ENCODE measurements at places on chromosomes 13 and 19.

- no peak for ATAC-seq
Observed at GRCh38 chr13:44438234-44438579, 64.6 kb downstream of the SERP2 start.

DNA sequence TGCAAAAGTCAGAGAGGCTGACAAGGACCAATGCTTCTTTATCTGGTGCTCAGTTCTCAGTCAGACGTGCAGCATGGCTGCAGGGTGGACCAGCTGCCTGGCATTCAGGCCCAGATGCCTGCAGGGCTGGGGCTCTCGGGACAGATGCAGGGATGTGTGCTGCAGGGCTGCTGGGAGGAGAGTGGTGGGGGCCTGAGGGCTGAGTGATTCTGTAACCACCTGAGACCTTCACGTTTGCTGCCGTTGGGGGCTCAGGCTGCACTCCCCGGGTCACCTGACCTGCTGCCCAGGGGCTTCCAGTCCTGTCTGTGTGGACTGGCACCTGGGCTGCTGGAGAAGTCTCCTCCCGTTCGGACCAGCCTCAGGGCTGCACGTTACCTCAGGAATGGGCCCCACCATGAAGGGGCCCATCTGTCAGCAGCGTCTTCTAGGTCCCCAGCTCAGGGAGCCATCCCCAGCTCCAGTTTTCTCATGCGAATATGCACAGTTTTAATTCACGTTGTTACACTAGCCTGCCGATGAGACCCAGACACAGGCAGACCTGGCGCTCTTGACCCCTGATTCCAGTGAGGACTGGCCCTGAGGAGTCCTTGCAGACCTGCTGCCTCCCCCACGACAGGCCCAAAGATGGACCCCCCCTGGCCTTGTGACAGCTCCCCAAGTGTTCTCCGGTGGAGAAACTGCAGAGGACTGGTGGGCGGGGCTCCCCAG, 16.9 kb downstream of the KCTD15 start:
- no peak for ATAC-seq

DNA sequence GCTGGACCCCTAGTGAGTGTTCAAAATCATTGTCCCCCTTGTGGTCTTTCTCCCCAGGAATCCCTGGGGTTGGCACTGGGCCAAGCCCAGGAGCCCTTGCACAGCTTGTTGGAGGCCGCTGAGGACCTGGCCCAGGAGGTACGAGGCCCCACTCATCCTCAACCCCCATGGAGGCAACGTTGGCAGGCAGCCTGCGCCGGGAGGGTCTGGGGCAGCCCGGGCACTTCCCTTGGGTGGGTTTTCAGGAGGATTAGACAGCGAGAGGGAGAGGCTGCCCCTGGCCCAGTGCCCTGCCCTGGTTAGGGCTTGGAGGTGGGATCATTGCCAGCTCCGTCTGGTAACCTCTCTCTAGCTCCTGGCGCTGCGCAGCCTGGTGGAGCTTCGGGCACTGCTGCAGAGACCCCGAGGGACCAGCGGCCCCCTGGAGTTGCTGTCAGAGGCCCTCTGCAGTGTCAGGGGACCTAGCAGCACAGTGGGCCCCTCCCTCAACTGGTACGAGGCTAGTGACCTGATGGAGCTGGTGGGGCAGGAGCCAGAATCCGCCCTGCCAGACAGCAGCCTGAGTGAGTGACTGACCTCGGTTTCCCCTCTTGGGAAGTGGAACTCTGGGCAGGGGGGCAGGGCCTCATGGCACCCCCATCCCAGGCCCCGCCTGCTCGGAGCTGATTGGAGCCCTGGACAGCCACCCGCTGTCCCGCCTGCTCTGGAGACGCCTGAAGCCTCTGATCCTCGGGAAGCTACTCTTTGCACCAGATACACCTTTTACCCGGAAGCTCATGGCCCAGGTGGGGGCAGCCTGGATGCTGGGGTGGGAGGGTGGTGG, 3.0 kb downstream of the ABCA7 start:
- no peak for ATAC-seq

DNA sequence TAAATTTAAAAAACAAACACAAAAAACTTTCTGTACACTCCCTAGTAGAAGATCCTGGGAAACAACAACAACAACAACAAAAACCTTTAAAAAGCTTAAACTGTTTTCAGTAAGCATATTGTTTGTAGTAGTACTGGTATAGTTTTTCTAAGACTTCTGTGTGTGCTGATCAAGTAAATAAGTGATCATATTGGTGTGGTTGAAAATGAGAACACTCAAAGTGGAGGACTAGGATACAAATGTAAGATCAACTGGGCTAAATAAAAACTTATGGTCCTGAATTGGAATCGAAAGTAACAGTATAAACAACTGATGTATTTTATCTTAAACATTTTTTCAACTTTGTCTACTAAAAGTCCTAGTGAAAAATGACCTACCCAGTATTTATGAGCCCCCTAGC, 135.5 kb downstream of the FOXO1 start:
- no peak for ATAC-seq

DNA sequence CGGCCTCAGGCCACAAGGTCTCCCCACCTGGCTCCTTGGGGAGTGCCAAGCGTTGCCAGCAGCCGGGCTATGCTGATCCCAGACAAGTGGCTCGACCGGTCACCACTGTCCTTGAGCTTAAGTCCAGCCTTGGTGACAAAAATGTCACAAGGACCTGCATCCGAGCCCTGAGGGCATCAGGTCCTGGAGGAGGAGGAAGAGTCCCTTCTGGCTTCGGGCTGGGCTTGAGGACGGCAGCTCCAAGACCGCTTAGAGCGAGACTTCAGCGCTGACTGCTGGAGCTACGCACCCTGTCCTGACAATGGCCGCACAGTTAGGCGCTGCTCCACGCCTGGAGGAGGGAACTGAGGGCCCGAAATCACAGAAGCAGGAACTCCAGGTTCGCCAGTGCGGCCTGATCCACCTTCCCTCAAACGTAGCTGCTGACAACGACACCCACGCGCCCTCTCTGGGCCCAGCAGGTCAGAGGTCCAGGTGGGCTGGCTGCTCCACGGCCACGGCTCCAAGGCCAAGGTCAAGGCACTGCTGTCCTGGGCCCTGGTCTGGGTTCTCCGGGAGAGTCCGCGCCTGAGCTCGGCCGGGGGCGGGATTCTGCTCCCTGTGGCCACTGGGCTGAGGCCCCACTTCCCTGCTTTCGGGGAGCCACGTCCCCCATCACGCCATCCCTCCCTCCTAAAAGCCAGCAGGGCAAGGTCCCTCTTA, 7.0 kb downstream of the SBNO2 start:
- ATAC-seq = no peak

GRCh38 chr19:53994811-53995210, 3.4 kb downstream of the CACNG6 start:
- no peak for ATAC-seq

GRCh38 chr19:46704379-46705076, 12.4 kb downstream of the PRKD2 start:
- ATAC-seq = peak; percentile 69

- ATAC-seq = peak; percentile 3
Observed at GRCh38 chr13:40920826-40921225, 98.3 kb downstream of the ELF1 start.

GRCh38 chr13:75132701-75133695, 349.0 kb downstream of the TBC1D4 start:
- no peak for ATAC-seq

DNA sequence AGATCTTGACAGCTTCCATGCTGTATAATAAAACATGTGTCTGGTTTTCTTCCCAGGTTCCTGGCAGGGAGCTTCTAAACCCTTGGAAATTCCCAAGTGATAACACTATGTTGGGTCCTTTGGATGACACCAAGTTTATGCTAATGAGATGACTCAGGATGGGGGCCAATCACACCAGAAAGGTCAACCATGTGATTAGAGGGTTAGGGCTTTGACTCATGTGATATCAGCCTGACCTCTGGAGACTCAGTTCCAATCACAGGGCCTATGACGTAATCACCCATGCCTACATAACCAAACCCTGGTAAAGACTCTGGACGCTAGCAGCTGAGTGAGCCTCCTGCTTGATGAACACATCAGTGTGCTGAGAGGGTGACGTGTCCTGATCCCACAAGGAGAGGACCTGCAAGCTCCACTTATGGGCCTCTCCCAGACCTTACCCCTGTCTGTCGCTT, 203.6 kb downstream of the DCLK1 start:
- peak; percentile 32 for ATAC-seq

DNA sequence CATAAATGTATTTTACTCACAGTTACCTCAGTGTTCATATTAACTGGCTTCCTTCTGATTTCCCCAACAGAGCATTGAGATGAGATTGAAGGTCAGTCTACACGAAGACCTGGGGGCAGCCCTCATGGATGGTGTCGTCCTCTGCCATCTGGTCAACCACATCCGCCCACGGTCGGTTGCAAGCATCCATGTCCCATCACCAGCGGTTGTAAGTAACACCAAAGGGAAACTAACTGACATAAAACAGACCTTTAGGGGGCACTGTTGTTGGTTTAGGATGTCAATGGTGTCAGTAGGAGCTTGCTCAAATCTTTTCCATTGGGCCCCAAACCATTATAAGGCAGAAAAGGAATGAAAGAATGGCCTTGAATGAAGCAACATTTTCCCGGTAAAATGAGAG, 68.2 kb downstream of the ESD start:
- no peak for ATAC-seq

DNA sequence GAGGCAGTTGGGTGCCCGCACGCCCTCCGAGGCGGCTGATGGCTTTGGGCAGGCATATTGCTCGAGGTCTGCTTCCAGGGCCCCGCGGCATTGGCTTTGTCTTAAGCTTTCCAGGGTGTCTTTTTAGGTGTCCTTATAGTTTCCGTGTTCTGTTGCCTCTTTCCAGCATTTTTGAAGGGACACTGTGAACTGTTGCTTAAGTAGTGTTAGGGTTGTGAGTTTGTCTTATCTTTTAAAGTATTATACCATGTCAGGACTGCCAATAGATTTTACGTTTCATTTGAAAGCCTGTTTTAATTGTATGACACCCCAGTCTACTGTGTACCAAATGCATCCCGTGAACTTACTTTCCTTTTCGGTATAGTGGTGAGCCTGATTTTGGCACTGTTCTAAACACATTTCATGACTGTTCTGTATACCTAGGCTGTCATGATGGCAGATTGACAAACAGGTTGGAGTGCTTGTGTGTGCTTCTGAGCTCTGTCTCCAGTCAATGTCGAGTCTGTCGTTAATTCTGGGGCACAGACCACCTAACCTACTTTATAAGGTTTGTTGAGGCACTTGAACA, 656 bp downstream of the PCCA start:
- peak; percentile 68 for ATAC-seq

DNA sequence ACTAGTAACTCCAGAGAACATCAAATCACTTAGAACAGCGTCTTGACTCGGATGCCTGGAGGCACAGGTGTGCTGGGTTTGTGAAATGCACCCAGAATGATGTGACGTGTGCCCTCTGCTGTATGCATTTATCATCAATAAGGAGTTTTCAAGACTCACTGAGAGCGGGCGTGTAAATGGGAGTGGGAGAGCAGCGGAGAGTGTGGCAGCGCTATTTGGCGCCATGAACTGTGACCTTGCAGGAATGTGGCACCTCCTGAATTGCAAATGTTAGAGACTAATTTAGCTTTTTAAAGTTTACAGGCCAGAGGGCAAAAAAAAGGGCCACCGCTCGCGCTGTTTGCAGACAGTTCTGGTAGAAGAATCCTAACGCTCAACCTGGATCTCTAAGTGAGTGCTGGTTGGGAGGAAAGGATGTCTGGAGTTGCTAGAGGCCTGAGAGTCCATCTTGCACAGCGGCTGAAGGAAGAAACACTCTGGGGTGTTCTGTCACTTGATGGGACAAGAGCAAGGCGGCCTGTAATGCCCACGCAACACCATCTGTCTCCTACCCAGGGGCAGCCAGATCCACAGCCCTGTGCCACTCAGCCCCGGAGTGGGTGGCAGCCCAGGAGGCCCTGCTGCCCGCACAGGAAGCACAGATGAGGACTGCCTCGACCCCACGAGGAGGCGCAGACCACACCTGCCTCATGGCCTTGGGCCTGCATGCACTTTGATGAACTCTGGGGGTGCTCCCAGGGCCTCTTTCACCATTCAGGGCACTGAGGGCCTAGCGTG, 19.7 kb downstream of the RANBP3 start:
- ATAC-seq = no peak

DNA sequence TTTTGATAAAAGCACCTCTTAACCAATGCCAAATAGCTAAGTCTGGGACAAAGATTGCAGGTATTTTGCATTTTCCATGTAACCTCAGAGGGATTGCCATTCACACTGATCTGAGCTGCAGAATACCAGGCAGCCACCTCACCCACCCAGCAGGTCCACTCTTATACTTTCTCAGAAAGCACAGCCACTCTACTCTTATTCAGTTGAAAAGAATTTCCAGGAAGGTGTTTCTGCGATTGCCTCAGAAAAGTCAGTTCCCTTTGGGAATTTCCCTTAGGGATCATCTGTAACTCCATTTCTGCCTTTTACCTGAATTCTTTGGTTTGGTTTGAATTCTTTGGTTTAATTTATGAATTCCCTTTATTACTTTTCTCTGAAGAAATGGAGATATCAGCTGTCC, 904 bp upstream of the ALOX5AP start:
- peak; percentile 76 for ATAC-seq

DNA sequence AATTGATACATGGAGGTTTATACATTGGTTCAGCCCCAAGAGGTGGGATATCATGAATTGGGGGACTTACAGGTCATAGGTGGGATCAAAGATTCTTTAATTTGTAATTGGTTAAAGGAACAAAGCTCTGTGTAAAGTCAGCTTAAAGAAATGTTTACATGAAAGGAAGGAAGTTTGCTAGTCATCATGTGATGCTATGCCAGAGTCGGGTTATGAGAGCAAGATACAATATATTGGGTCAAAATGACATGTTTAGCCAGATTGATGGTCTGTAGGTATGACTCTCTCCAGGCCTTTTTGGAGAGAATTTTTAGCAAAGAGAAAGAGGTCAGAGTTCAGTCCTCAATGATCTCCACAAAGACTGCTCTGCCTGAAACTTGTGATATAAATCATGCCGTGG, 5.3 kb upstream of the CYSLTR2 start:
- no peak for ATAC-seq

- no peak for ATAC-seq
Observed at GRCh38 chr13:98432638-98433037, 144.3 kb downstream of the STK24 start.

GRCh38 chr19:35960432-35960972, 24.3 kb downstream of the LRFN3 start:
- no peak for ATAC-seq

DNA sequence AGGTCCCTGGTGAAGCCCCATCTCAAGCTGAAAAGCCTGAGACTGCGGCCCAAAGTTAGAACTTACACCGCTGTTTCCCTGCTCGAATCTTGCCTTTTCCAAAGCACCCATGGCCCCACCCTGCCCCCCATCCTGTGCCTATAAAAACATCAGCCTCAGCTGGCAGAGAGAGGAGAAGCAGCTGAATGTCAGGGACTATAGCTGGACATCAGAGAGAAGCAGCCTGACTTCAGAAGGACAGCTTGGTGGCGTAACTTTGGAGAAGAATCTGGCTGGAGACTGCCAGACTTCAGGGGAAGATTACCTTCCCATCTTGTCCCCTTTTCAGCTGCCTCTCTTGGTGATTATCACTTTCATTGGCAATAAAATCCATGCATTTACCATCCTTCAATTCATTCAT, 9.3 kb upstream of the RCBTB2 start:
- ATAC-seq = no peak

All from SK-N-SH treated with all-trans-retinoic acid at 6 μM for 48 hours (cell line).